T-cell (primary cell): ENCODE measurements at places on chromosomes 16 and 17. TPM values are rescaled to one million over a fixed set of nuclear protein-coding genes. Genes with fewer than 3 reads are reported as not detected.

P2RX1 gene
- total RNA-seq: 1.2 TPM

IGSF6 gene
- 0.15 TPM for total RNA-seq

TIMP2 gene
- 5.1 TPM for total RNA-seq

OR1A1 gene
- not detected for total RNA-seq

RNF227 gene
- total RNA-seq: 2.9 TPM

ITGB3 gene
- total RNA-seq: 3.8 TPM

GCGR gene
- not detected for total RNA-seq

BIRC5 gene
- 1.9 TPM for total RNA-seq

DNA sequence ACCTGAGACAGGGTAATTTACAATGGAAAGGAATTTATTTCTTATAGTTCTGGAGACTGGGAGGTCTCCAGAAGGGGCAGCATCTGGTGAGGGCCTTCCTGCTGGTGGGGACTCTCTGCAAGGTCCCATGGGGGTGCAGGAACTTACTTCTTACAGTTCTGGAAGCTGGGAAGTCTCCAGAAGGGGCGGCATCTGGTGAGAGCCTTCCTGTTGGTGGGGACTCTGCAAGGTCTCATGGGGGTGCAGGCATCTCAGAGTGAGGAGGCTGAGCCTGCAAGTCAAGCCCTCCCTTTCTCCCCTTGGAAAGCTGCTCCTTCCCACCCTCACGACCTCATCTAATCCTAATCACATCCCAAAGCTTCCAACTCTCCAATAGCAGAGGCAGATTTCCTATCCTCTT is 157.4 kb downstream of the FOXL1 start:
- no peak for DNase-seq

DNA sequence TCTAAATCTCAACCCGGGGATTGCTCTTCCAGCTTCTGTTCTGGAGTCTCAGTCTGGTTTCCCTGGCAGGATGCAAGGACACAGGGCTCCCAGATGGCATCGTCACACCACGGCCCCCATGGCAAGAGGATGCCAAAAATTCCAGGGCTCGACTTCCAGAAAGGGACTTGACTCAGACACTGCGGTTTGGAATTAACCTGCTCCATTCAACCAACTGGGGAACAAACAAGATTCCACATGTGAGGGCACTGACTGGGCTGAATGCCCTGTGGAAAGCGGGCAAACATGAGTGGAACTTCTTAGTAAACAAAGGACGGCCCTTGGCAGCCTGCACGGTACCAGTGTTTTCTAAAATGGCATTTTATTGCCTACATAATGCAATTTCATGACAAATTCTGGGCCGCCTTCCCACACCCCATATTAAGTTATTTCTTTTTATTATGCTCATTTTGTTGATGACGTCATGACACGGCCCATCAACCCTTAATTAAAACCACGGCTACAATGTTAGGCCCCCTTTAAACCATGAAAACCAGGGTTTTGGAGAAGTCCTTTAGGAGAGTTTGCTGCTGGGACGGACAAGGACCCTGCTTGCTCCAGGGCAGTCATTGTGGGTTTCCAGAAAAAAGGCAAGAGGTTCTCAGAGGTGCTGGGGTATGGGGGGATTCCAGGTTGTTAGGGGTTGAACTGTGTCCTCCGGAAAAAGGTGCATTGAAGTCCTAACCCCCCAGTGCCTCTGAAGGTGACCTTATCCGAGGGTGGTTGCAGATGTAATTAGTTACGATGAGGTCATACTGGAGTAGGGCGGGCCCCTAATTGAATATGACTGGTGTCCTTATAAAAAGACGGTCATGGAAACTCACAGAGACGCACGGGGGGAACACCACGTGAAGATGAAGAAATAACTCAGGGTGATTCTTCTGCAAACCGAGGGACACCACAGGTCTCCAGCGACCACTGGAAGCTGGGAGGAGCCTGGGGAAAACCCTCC is 205.6 kb downstream of the FOXL1 start:
- DNase-seq: no peak

DNA sequence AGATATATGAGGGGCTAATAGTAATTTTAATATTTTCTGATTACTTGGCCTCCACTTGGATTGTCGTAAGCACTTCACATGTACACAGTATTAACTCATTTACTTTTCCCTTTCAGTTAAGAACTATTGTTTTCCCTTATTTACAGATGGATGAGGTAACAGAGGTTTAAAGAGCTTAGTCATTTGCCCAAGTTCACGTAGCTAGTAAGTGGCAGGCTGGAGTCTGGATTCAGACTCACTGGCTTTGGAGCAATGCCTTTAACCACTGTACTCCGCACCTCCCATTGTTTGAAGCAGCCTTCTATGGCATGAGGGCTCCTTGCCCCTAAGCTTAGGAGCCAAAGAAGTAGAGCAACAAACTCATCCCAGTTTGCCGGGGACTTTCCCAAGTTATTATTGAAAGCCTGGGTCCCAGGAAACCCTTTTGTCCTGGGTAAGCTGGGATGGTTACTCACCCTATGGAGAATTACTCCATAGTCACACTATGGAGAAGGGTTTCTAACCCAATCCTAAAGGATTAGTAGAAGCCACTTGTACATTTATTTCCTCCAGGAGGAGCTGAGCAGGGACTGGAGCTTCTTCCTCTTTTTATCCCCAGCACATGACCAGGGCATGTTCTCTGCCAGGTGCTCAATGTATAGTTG is 12.3 kb downstream of the FOXL1 start:
- DNase-seq: no peak

- DNase-seq: peak; percentile 71
Observed at GRCh38 chr17:8152112-8152775, at the start of gene PER1. PER1 (minus strand) TSS chr17:8152404; CDS start chr17:8150706, 1,698 bp downstream.

DNA sequence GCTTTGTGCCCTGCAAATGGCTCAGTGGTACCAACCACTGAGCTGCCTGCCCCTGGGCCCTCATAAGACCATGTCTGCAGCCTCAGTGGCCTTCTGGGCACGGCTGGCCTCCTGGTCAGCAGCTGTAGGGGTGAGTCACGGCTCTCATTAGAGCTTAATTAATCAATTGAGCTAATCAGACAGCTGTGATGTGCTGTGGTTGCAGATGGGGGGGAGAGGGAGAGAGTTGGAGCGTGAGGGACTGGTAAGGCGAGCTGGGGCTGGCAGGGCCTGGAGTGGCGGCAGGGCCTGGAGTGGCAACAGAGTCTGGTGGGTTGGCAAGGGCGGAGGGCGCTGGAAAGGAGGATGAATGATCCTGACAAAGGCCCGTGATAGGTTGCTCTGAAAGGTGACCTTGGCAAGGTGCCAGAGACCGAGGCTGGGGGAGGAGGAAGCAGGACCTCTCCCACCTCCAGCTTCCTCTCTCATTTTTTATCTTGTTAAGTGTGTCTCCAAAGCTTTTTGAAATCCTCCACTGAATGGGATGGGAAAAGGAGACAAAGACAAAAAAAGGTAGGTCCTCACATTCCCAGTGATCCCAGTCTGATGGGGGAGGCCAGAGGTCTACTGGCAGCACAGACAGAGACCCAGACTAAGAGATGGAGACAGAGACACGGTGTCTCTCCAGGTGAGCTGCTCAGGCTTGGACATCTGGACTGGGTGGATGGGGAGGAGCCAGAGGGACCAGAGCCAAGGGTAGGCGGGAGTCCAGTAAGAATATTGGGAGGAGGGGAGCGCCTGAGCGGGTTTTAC is 41.6 kb downstream of the DCAKD start:
- no peak for DNase-seq

DNA sequence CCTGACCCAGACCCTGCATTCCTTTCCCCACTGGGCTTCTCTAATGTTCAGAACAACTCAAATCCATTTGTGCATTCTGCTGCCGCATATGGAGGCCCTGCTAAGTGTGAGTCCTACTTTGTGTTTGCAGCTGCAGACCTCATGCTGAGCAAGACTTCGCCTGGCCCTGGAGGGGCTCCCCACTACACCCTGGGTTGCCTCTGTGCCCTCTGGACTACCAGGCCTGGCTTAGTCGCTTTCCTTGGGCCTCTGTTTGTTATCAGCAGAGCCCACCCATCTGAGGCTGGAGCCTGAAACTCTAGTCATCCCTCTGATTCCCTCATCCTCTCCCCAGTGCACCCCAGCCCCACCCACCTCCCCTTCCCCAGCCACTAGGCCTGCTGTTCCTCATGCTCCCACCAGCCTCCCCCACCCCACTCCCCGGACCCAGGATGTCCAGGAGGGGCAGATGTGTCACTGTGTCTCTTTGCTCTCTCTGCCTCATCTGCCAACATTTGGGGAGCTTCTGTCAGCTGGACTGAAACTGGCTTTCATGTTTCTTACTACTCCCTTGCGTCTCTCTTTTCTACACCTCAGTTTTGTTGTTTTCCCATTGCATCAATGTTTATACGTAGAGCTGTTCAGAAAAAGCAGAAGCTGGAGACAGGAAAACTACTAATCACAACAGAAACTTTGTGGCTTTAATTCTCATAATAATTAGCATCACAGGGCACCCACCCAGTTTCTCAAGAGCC is 17.9 kb upstream of the CD300E start:
- no peak for DNase-seq

DNA sequence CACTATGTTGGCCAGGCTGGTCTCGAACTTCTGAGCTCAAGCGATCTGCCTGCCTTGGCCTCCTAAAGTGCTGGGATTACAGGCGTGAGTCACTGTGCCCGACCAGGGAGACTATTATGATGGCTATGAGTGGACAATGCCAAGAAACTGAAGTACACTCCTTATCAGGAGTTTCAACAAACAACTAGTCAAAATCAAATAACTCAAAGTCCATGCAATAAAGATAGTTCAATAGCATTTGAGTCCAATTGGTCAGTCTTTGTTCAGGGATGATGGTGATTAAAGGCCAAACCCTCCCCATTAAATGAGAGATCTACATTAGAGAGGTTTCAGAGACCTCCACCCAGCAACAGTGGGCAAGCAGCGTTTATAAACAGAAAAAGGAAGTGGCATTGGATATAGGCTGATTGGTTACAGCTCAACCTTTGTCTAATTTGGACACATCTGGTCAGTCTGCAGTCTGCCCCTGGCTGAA is 8.0 kb downstream of the CHST5 start:
- DNase-seq: no peak

DNA sequence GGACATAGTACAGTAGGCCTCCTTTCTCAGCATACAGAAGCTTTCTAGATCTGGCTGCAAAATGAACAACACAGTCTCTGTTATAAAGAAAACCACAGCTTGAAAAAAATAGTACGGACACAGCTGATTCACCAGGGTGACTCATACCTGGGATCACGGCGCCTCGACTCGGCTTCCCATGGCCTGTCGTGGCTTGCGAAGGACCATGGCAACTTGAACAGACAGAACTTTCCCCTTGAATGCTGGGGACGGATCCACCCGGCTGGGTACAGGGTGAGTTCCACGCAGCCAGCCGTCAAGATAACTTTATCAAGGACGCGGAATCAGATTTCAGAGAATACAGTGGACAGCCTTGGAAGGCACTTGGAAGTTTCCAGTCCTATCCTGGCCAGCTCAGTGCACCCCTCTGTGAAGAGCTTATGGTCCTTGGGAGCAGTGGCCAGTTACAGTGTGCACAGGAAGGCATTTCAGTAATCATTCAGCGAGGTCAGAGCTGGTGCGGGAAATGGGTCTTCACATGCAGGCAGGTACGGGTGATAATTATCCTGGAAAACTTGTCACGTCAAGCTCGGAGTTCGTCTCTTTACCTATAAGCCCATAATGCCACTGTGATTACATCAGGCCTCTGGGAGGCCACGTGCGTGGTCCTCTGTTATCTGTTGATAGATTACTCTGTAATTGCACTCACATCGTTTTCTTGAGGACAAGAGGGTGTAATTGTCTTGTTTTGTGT is 57.9 kb upstream of the MAF start:
- no peak for DNase-seq

GRCh38 chr17:60481604-60482003 is 44.4 kb downstream of the APPBP2 start:
- DNase-seq: no peak

- DNase-seq: no peak
Observed at GRCh38 chr17:5422505-5422904, 2.5 kb downstream of the RPAIN start.

DNA sequence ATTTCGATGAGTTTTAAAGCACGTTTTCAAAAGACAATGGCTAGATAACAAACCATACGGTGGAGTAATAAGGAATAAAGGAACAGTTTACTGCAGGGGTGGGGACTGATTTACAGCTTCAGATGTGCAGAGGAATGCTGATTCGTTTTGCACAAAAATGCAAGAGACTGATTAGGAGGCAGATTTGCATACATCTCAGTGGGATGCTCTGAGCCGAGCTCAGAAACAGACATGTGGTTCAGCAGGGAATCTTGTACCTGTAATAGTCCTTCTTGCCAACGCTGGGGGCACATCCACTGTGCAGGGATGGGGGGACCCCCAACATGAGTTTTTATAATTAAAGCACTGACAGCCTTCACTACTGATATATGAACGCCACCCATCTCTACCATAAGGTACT is 308.0 kb downstream of the GRIN2A start:
- DNase-seq: no peak

- no peak for DNase-seq
Observed at GRCh38 chr16:54334208-54334607, 47.6 kb upstream of the IRX3 start.

DNA sequence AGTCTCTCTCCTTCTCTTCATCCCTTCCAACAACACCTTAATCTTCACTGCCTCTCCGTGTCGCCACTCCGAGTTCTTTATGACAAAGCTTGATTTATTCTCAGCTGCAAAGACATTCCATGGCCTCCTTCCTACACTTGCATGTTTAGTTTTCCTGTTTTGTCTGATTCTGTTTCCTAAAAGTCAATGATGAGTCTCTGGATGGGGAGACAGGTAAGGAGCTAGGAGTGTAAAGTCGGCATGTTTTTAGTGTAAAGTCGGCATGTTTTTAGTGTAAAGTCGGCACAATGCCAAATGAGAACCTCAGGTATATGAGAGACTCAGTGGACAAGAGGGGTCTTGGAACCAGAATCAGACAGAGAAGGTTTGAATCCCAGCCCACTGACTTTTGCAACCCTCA is 362.3 kb upstream of the EEF2KMT start:
- no peak for DNase-seq

DNA sequence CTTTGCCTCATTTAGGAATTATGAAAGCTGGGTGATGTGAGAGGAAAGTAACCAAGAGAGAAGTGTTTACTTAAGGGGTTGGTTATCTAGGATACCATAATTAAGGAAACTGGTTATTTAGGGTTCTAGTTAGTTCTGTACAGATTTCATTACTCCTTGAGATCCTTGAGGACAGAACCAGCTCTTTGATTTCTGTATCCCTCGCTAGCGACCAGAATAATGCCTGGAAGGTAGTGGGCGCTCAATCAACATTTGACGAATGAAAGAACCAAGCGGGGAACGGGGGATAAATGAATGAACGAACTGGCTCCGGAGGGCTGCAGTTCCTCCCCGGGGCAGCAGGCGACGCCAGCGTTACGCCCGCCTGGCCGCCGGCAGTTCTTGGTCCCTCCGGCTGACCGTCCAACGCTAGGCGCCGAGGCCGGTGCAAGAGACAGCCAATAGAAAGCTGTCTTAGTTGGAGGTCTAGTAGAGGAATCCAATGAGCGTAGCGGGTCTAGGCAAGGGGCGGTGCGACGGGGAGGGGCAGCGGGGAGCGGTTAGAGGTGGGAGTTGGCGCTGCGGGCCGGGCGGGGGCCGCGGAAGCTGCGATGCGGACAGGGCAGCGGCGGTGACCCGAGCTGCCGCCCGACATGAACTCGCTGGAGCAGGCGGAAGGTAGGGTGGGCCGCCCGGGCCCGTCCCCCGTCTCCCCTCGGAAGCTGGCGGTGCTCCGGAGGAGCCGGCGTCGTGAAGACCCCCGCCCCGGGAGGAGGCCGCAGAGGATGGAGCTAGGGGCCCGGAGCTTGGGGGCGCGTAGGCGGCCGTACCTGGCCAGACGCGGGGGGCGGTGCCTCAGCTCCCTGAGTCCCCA is at the start of gene CNEP1R1:
Gene CNEP1R1 (plus strand): TSS at position 542 of the 853 bp plus-strand sequence. CDS start 91 bp downstream, at position 633.
- DNase-seq: peak; percentile 80
